Lung microvascular endothelial cell (primary cell): ENCODE measurements at places on chromosomes 3 and 15. TPM values are rescaled to one million over a fixed set of nuclear protein-coding genes. Genes with fewer than 3 reads are reported as not detected.

Gene VGLL3
- total RNA-seq: 0.20 and 0.22 TPM in 2 replicates

Gene PRSS50
- total RNA-seq: not detected in 2 replicates

Gene AGTR1
- total RNA-seq: not detected in 2 replicates

Gene SNX22
- under 0.01 and 0.20 TPM in 2 replicates for total RNA-seq

Gene CIB2
- total RNA-seq: 2.2 and 2.8 TPM in 2 replicates

Gene MESP1
- under 0.01 and 0.22 TPM in 2 replicates for total RNA-seq

Gene IGF1R
- 13.5 and 20.4 TPM in 2 replicates for total RNA-seq

- peak; percentile 44 for DNase-seq
Observed at GRCh38 chr15:89971592-89971997, 29.5 kb upstream of the ZNF710 start.

DNA sequence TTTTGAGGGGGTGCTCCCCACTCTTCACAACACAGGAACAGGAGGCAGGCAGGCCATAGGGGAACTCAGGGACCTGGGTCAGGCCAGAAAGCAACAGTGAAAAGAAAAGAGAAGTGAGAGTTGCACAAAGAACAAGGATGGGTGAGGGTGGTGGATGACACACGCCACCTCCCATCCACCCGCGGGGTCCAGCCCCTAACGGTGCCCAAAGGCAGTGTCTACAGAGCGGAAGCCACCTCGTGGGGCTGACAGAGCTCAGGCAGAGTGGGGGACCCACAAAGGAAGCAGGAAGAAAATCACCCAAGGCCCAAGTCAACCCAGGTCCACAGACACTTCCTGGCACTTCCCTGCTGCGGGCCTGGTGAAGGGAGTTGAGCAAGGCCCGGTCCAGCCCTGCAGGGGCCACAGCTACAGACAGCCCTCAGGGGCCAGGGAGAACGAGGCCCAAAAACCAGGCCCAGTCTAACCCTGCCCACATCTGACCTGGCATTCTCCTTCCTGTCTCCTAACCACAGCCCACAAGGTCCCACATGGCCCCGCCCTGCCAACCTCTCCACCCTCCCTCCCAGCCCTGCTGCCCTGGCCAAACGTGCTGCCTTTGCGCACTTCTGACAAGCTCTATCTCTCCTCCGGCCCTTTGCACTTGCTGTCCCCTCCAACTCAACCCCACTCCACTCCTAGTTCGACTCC is 5.9 kb downstream of the NUP210 start:
- no peak for DNase-seq

DNA sequence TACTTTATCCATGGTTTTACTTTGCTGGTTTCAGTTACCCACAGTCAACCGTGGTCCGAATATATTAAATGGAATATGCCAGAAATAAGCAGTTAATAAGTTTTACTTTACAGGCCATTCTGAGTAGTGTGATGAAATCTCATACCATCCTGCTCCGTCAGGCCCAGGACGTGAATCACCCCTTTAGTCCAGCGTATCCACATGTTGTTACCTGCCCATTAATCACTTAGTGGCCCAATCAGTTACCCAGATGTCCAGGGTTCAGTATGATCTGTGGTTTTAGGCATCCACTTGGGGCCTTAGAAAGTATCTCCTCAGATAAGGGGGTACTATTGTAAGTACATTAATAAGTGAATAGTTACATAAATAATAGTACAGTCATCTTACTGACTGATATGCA is 88.0 kb downstream of the TTBK2 start:
- peak; percentile 11 for DNase-seq

DNA sequence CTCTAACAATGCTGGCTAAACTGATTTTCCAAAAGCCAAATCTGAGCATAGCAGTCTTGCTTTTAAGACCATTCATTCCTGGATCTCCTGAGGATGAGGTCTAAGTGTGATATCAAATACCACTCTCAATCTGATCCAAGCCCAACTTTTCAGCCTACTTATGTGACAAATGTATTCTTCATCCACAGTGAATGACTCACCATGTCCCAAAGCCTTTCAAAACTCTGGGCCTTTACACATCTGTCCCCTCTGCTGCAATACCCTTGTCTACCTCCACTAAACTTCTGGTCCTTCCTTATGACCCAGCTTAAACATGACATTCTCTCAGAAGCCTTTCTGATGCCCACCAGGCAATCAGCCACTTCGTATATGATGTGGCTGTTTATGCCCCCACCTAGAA is 4.6 kb downstream of the ANAPC13 start:
- DNase-seq: no peak

- DNase-seq: no peak
Observed at GRCh38 chr3:83233715-83234114, 1472.3 kb upstream of the GBE1 start.

DNA sequence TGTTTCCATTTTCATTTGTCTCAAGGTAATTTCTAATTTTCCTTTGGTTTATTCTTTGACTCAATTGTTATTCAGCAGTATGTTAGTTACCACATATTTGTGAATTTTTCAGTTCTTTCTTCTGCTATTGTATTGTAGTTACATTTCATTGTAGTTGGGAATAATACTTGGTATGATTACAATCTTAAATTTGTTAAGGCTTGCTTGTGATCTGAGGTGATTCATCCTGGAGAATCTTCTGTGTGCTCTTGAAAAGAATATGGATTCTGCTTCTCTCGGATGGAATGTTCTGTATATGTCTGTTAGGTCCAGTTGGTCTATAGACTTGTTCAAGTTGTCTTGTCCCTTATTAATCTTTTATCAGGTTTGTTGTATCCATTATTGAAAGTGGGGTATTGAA is 63.4 kb upstream of the VEPH1 start:
- no peak for DNase-seq

GRCh38 chr3:45632956-45633355 is 38.4 kb downstream of the LIMD1 start:
- DNase-seq: no peak

DNA sequence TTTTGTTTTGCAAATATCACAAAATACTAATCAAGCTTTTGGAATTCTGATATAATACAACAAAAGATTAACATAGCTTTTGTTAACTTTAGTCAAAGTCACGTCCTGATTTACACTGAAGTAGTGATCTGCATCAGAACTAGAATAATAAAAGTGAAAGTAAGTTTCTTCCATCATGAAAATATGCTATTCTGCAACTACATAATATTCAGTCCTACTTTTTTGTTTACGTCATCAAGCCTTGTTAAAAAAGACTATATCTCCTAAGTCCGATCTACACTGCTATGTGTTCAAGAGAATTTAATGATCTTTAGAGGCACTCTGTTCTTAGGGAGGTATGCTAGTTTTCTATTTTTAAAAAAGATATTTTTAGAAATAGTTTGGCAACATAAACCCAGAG is 330.1 kb downstream of the ARPP21 start:
- DNase-seq: no peak

GRCh38 chr3:125179884-125180240 is 32.7 kb downstream of the SLC12A8 start:
- DNase-seq: no peak

DNA sequence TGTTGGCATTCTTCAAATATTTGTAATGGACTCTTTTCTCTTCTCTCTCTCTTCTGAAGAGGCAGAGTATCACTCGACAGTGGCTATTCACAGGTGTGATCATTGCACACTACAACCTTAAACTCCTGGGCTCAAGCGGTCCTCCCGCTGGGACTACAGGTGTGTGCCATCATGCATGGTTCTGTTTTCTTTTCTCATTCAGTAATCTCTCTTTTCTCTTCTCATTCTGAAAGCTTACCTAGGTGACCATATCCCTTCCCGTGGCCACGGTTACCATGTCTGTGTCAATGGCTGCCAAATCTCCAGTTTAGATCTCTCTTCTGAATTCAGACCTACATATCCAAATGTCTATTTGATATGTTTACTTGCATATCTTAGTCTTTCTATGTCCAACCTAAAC is 96.3 kb downstream of the SOX2 start:
- no peak for DNase-seq

- DNase-seq: no peak
Observed at GRCh38 chr15:92163641-92164040, 230.0 kb upstream of the ST8SIA2 start.

DNA sequence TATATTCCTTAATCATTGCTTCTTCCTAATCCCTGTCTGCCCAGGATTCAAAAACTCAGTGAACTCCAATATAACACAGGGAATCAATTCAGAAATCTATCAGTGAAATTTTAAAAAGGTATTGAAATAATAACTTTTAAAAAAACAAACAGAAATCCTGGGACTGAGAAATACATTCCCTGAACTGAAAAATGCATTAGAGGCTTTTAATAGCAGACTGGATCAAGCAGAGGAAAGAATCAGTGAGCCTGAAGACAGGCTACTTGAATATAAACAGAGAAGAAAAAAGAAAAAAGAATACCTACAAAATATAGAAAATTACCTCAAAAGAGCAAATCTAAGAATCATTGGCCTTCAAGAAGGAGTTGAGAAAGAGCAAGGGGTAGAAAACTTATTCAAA is 54.7 kb downstream of the CEP70 start:
- no peak for DNase-seq

DNA sequence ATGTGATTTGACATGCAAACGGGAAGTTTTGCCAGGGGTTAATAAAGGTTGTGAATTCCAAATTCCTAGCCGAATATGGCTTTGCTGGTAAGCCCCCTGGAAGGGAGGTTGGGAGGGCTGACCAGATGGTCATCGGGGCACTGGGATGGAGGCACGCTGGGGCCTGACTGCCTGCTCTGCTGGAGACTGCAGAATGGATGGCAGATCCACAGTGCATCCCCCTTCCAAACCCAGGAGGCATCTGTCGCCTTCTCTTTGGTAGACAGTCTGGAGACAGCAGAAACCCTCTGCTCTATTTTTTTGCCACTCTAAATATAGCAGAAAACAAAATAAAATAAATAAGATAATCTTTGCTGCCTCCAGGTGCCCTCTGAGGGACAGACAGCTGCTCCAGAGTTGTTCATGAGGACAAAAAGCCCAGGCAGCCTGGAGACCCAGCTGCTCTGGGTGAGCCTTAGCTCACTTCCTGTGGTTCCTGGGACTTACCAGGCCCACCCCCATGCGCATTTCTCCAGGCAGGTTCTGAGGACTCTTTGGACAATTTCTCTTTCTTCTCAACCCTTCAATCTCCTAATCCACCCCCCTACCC is 6.1 kb upstream of the SPTBN5 start:
- DNase-seq: no peak

DNA sequence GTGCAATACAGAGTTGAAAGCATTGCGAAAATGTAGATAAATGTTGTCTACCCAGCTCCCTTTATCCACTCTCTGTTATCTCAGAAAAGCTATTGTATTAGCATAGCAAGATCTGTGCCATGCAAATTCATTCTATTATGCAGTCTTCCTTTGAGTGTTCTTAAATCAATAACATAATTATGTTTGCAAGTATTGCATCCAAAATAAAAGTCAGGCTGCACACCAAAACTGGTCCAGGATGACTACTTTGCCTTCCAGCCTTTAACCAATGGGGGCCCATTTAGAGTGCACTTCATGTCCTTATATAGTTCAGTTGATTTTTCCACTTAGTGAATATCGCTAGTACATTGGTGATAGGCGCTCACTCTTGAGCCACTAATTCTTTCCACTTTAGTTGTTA is 107.4 kb upstream of the MLF1 start:
- no peak for DNase-seq

DNA sequence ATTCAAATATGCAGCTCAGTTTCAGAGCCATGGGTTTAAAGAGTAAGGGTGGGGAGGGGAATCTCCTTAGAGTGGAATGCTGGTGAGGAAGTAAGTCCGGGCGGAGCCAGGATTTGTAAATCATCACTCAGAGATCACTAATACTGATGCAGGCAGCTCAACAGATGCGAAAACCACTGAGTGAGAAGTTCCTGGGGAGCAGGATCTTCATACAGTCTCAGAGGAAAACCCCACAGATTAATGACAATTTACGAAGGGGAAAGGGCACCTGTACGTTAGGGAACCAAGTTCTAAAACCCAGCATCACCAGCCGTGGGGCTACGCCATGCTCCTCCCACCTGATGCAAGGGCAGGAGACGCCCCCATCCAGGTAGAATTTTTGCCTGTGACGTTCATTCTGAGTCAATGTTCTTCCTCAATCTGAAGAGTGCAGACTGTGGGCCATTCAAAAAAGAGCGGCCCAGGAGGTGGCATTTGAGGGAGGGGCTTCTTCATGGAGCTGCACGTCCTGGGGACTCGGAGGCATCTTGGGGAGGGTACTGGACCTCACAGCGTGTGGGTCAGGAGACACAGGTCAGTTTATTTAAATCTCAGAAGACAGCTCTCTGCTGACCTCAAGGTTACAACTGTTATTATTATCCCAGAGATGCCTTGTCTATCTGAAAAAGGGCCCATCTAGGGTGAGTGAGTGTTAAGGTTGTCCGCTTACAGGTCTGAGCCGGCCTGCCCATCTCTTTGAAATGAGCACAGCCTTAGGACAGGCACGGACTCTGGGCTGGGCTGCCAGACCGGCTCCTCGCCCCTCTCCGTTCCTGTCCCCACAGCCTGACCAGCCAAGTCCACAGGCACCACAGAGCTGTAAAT is 228.0 kb downstream of the XXYLT1 start:
- no peak for DNase-seq

GRCh38 chr3:115947325-115947724 is 324.0 kb downstream of the GAP43 start:
- DNase-seq: no peak

- no peak for DNase-seq
Observed at GRCh38 chr15:85415783-85416182, 35.4 kb downstream of the AKAP13 start.

DNA sequence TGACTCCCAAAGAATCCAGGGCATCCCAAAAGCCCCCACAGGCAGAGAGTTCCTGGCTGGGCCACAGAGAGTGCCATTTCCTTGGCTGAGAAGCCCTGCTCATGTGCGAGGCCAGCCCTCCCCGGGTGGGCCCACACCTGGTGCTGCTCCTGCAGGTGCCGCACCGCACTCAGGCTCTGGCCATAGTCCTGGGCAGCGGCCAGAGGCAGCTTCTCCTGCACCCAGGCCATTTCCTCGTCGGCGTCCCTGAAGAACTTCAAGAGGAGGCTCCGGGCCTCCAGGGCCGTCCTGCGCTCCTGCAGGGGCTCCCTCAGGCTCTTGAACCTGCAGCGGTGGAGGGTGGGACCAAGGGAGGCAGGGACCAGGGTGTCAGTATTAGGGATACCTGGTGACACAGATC is 18.1 kb downstream of the PLA2G4B start:
- DNase-seq: no peak
